ENCODE measurements at places on chromosomes 6 and 20.

DNA sequence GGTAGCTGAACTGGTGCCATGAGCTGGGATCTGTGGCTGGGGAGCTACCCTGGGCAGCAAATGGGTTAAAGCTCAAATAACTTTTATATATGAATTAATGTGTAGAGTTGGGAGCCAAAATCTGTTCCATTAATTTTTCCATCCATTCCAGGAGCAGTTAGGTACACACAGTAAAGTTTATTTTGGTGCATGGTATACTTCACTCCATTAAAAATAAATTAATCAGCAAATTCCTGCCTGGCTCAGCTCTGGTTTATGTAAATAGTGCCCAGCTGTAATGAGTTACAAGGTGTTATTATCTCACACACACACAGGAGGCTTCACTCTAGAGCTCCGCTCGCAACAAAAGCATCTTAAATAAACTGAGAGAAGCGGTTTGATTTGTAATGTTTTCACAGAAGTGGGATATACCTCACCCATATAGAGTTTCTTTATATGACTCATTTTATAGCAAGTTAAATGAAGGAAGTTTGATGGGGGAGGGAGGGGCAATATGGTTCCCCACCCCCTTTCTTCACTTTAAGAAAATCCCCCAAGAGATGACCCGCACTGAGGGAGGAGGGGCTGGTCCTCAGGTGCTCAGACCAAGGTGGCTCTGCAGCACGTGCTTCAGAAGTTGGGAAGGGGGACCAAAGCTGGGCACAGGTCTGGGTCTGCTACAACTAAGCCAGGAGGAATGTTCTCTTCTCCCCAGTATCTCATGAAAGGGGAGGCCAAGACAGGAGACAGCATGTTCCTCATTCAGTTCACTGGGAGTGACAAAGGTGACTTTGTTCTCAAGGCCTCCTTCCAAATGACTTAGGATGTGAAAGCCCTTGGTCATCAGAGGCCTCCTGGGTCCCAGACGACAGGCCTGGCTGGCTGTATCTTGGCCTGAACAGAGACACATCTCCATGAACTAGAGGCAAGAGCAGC lies 10.5 kb upstream of the FAM83C start:
- DNase-seq, result no peak

GRCh38 chr20:38722683-38723016 lies 1.6 kb upstream of the SLC32A1 start:
- DNase-seq, result no peak

DNA sequence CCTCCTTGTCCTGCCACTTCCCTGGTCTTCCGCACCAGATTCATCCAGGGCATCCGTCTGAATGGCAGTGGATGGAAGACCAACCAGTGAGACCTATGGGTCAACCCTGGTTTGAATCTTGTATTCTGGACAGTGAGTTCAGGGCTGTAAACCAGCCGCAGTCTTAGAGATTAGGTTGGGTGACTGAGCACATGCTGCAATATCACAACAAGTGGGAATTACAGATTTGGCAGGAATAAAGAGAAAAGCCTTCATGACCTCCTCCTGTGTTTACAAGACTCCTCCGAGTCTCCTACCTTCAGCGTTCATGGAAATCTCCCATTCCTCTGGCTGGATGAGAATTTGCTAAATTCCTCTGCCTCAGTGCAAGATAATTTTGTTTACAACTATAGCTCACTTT lies 9.9 kb downstream of the ECI2 start:
- no peak for DNase-seq

DNA sequence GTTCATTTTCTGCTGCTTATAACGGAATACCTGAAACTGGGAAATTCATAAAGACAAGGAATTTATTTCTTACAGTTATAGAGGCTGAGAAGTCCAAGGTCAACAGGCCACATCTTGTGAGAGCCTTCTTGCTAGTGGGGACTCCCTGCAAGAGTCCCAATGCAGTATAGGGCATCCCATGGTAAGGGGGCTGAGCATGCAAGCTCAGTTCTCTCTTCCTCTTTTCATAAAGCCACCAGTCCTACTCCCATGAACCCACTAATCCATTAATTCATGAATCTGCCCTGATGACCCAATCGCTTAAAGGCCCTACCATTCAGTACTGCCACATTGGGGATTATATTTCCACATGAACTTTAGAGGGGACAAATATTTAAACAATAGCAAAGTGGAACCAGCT lies 26.5 kb downstream of the CYB5R4 start:
- DNase-seq, result no peak

GRCh38 chr6:74409447-74409846 lies 713.4 kb downstream of the CD109 start:
- peak; percentile 54 for DNase-seq

DNA sequence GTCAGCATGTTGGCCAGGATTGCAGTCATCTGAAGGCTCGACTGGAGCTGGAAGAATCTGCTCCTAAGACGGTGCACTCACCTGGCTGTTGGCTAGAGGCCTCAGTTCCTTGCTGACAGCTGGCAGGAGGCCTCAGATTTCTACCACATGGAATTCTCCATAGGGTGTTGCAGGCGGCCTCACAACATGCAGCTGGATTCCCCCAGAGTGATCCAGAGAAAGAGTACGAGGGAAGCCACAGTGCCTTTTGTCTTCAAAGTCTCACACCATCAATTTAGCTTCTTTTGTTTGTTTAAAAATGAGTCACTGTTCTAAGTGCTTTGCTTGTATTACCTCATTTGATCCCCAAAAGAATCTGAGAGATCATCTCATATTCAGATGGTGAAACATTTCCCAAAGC lies 65.5 kb upstream of the FYN start:
- peak; percentile 67 for DNase-seq

DNA sequence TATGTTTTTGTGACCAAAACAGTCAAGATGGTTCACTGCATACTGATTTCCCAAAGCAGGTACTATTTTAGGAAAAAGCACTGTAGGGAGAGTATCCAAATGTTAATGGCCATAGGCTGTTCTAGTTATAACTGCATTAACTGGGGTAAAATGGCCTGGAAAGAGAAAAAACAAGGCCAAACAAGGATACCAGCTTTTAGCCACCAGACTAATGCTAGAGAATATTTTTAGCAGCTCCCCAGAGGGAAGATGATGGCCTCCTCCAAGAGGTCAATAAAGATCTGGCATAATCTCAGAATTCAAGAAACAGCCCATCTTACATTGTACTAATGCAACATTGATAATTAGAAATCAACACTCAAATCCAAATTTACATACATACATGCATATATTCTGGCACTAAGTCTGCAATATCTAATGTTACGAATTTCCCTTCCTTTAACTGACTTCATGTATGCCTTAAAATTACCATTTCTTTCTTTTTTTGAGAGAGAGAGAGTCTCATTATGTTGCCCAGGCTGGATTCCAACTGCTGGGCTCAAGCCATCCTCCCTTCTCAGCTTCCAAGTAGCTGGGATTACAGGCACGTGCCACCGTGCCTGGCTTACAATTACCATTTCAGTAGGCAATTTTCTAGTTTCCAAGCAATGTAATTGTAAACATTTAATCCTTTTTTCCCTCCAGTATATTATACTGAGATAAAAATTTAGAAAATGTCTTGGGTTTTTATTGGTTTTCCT lies 9.3 kb downstream of the COX7A2 start:
- DNase-seq, result no peak

- no peak for DNase-seq
These were observed 92.1 kb upstream of the EEF1E1 start for GRCh38 chr6:8194490-8194889.

DNA sequence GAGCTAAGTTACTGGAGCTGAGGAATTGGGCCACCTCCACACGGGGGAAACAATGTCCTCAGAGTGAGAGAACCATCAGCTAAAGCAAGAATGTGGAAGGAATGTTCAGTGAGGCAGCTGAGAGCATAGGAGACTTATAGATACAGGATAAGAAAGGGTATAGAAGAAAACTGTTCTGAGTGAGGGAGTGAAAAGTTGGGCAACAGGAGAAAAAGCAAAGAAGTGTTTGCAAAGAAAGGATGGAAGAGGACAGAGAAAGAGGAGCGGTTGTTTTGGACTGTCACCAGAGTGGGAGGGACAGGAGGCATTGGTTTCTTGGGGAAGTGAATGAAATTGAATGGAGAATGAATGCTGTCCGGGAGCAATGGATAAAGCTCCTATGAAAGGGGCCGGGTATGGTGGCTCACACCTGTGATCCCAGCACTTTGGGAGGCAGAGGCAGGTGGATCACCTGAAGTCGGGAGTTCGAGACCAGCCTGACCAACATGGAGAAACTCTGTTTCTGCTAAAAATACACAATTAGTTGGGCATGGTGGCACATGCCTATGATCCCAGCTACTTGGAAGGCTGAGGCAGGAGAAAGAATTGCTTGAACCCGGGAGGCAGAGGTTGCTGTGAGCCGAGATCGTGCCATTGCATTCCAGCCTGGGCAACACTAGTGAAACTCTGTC lies 296.5 kb downstream of the ADGB start:
- no peak for DNase-seq

- no peak for DNase-seq
These were observed 335.4 kb downstream of the COL12A1 start for GRCh38 chr6:74870403-74870802.

DNA sequence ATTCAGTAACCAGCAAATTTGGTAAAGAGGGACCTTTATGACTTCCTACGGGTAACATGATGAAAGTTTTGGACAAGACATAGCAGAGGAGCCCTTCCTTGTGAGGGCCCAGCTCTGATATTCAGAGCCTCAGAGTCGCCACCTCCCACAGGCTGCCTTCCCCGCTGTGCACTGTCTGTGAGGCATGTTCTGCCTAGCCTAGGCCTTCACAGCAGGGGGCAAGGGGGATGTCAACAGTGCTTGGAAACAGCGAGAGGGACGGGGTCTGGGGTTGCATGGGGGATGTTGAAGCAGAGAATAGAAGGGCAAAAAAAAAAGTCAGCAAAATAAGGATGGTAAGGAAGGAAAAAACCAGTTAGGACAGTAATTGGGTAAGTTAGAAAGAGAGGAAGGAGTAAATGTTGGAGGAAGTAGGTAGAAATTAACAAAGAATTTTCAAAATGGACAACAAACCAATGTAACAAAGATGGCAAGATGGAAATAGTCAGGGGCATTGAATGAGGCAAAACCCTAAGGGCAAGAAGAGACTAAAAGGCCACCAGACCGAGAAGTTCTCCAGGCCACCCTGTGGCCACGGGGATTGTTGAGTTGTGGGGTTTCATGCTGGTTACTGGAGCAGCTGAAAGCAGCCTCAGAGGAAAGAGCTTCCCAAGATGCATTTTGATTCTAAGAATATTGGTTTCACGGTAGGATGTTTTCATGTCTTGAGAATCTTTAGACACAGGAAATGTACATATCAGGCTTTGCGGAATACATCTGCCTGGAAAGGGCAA lies 139.8 kb downstream of the LY86 start:
- no peak for DNase-seq
